ENCODE measurements at places on chromosomes 3 and 15.

DNA sequence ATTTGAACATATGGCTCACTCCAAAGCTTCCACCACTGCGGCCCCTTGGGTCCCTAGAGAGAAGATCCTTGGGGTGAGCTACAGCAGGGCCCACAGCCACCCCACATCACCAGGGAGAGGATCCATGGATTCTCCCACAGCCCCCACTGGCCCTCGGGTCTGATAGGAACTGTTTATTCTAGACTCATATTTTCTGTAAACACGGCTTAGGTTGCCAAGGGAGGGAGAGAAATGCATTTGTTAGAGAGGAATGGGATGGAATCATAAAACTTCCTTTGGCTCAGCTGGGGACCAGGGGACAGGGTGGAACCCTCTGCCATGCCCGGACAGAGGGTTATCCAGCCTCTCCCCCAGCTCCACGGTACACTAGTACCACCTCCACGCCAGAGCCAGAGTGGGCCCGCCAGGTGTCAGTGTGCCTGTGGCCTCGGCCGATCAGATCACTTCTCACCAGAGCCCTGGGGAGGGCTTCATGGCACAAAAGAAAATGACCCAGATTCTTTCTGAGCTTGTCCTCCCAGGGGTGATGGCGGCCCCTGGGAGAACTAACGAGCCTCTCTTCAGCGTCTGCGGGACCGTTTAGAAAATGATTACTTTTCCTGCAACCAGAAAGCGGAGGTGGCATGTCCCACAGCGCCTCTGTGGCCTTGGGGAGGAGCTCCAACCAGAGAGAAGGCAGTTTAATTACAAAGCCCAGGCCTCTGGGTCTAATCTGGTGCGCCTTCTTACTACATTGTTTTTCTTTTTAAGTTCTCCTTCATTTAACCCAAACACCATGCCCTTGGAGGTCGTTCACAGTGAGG, 33.7 kb downstream of the ADCY5 start:
- DNase-seq = no peak

DNA sequence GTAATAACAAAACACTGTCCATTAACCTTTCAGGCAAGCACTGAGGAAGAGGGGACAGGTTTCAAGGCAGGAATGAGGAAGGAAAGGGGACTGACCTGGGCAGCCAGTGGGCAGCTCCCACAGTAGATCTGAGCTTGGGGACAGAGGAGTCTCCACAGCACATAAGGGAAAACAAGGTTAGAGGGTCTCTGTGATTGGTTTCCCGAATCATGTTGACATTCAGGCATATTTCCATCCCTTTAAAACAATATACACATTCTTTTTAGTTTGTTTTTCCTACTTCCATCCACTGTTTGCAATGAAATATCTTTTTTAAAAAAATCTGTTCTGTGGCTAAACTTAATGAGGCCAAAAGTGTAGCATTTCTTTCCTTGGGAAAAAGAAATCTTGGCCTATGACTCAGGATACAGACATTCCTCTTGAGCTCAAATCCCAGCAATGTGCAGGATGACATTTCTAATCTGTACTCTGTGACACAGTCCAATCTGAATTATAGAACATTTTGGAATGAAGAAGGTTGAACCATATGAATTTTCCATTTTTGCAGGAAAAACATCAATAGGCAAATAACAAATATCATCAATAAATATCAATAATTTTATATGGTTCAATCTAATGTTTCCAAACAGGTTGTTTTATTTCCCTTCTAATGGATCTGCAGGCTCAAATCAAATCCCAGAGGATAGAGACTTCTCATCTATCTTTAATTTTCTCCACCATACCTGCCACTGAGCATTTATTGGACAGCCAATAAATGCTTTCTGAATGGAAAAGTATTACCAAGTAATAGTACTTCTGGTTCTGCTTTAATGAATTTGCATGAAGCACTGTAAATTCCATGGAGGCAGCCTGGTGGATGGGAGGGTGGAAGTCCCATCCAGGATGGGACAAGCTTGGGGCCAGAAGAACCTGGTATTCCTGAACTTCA, 54.1 kb downstream of the ITGB5 start:
- no peak for DNase-seq

DNA sequence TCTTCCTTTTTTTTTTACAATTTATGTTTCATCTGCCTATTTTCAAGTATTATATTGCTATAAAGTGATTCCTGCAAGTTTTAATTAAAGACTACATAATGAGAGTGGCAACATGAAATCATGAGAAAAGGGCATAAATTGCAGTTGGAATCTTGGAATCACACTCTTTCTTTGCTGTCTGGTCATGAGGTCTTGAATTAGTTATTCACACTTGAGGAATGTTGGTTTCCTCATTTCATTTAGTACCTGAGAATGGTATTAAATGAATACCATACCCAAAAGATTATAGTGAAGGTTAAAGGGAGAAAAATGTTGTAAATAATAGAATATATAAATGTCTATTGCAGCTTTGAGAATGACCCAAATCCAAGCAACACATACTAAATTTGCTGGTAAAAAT, 25.8 kb upstream of the CNTN3 start:
- no peak for DNase-seq

DNA sequence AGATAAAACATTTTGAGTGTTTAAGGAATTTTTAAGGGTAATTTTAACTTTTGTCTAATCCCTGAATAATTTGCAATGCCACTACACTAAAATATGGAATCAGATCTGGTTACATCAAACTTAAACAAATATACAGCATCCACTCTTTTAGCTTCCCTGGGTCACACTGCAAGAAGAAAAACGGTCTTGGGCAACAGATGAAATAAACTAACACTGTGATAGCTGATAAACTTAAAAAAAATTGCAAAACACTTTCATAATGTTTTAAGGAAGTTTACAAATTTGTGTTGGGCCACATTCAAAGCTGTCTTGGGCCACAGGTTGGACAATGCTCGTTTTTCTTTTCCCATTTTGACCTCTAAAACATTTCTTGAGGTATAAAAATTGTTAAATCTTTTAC, 34.3 kb downstream of the CCDC66 start:
- no peak for DNase-seq

GRCh38 chr15:41893422-41894250, at the start of gene SPTBN5:
Gene SPTBN5, minus strand, starts transcription at chr15:41894053. Its CDS starts 556 bp downstream, at chr15:41893497.
- no peak for DNase-seq

DNA sequence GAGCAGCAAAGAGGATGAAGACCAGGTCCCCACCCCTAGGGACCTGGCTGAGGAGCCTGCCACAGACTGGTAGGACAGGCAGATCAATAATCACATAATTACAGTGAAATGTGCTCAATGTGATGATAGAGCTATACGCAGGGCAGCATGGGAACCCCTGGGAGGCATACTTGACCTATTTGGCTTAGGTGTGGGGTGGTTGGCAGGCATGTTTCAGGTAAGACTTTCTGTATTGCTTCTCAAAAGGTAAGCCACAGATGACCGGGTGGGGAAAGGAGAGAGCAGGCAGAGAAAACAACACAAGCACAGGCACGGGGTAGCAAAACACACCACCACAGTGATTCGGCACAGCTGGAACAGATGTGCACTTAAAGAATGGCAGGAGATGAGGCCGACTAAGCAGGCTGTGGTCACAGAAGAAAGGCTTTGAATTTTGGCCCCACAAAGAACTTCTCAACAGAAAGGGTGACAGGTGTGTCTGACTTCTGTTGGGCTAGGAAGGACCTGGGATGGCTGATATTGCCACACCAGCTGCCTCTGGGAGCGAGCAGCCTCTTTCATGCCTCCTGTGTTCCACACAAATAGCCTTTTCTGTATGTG, 64.1 kb downstream of the ABCC5 start:
- no peak for DNase-seq

DNA sequence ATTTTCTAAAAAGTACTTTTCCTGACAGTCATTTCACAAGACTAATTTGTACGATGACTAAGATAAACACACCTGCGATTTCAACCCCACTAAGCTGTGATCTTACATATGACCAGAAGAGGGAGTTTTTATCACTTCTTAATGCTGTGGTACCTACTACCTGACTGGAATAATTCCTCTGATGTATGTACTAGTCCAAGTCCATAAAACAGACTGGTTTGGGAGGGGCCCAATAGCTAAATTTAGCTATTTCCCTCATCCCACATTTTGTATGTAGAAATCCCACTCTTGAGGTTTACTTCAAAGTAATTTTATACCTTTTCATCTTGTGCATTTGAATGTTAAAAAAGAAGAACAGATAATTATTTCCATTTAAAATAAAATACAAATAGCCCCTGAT, 49.7 kb upstream of the SCAANT1 start:
- no peak for DNase-seq

- no peak for DNase-seq
These were observed 136.5 kb downstream of the CPNE4 start for GRCh38 chr3:131898346-131898745.

DNA sequence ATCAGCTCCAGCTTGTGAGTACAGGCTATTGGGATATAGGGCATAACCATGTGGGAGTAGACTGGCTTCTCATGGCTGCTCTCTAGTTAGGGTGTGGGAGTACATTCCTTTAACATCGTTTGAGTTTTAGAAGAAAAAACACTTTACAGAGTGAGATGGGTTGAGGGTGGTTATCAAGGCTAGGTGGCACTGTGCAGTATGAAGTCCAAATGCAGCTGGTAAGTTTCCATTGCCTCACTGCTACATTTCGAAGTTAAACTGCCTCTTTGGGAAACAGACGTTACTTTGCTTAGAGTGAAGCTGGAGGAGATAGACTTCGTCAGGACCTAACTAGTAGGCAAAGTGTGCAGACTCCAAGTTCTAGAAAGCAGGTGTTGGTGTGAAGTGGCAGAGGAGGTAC, 192.4 kb downstream of the SQOR start:
- DNase-seq = no peak

DNA sequence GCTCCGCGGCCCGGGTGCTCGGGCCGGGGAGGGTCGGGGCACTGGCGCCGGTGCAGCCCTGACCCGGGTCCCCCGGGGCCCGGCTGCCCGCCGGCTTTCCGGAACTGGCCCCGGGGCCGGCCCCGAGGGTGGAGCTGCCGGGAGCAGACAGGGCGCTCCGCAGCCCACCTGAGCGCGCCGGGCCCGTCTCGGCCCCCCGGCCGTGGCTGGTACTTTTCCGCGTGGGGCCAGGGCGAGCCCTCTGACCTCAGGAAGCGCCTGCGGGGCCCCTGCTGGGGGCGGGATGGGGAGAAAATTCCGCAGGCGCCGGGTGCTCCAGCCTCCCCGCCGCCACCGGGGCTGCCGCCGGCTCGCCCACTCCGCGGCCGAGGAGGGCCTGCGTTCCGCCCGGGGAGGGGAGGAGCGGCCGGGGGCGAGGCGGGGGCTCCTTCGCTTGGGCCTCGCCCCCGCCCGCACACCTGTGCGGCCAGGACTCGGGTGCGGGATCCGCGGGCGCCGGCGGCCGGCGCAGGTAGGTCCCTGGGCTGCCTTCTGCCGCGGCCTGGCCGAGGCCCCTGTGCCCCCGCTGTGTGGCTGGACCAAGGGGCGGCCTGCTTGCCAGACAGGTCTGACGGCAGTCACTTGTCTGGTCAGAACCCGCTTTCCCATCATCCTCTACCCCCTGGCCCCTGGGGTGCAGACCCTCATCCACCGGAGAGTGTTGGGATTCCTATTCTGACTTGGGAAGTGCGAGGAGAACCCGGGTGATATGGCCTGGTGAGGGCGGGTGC, 3.5 kb downstream of the FURIN start:
- DNase-seq = no peak

DNA sequence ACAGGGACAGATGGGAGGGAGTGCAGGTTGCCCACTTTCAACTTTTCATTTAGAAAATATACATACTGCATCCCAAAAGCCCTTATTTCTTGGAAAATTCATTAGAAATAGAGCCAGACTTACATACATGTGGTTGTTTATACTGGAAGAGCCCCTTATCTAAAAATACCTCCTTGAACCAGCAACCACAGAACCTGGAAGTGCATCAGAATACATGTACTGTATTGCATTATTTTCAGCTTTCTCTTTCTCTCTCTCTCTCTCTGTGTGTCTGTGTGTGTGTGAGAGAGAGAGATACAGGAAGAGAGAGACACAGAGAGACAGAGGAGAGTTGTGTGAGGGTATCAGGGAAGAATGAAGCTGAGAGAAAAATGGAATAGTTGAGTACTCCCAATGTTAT, 29.5 kb upstream of the LSAMP start:
- no peak for DNase-seq

- DNase-seq = no peak
These were observed 264.0 kb downstream of the TJP1 start for GRCh38 chr15:29558261-29558660.

- no peak for DNase-seq
These were observed 6.1 kb downstream of the SKOR1 start for GRCh38 chr15:67831363-67831762.

DNA sequence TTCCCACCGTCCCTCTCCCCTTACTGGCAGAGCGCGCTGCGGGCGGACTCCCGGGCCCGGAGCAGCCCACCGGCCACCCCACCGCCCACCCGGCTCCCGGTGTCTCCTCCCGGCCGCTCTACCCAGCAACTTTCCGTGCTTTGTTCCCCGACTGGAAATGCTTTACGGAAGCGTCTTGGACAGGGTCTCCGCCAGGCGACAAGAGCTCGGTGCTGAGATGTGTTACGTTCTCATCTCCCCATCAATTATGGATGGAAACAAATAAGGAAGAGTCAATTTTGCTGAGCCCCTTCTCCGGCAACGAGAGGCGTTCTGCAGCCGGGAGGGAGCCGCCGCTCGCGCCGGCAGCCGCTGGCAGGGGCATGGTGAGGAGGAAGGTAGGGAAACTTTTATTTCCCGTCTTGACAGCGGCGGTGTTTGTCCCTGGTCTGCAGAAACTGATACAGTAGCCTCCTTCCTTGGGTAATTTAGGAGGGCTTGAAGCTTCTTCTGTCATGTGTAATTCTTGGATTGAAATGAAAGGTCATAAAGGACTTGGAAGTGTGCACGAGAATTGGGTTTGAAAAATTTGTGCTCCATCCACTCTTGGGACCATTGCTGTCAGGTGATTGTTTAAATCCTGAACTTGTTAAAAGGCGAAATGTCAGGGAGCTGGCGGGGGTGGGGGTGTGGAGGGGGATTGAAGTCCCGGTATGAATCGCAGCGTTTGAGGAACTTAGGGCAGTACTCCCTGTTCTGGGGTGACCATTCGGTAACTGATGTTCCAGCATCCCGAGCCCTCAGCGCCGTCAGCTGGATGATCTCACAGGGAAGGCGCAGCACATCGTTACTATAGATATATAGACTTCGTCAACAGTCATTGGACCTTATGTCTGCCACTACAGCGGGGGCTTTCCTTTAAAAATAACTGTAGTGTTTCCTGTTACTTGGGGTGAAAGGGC, 1.5 kb downstream of the SEMA6D start:
- peak; percentile 49 for DNase-seq

- no peak for DNase-seq
These were observed 9.4 kb downstream of the NMNAT3 start for GRCh38 chr3:139668332-139668731.

- DNase-seq = peak; percentile 37
These were observed 31.1 kb upstream of the RASA2 start for GRCh38 chr3:141455603-141456300.

GRCh38 chr15:63953524-63953923, 92.8 kb downstream of the DAPK2 start:
- no peak for DNase-seq

- DNase-seq = no peak
These were observed 463.9 kb downstream of the MFSD1 start for GRCh38 chr3:159265705-159266104.

GRCh38 chr15:49964061-49964460, 155.0 kb downstream of the ATP8B4 start:
- DNase-seq = no peak
